GM03348 (cell line): ENCODE measurements at places on chromosomes 11 and 22.

GRCh38 chr22:37109242-37109917, at the start of gene TMPRSS6:
TMPRSS6 (minus strand) TSS chr22:37109713; CDS start chr22:37103417, 6,296 bp downstream.
- DNase-seq: no peak

- no peak for DNase-seq
Observed at GRCh38 chr22:35839841-35840301, 122.2 kb downstream of the APOL5 start.

DNA sequence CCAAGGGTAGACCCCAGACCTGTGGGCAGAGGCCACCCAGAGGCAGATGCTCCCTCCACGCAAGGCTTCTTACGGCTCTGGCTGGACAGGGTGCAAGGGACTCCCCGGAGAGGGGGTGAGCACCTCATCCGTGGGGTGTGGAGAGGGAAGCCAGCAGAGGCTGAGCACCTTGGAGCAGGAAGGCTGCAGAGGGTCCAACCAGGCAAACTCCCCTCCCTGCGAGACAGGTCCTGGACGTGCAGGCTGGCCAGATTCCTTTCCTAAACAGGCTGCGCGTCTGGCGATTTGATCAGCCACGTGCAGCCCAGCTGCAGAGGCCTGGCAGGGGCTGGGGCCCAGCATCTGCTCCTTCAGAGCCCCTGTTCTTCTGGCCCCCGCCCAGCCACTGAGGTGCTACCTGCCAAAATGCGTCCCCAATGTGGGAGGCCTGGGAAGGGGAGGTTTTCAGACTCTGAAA, 49.3 kb downstream of the WNT11 start:
- no peak for DNase-seq

- DNase-seq: no peak
Observed at GRCh38 chr22:39689421-39689820, 118.9 kb downstream of the CACNA1I start.

GRCh38 chr22:17086788-17087497, 2.1 kb downstream of the IL17RA start:
- no peak for DNase-seq

DNA sequence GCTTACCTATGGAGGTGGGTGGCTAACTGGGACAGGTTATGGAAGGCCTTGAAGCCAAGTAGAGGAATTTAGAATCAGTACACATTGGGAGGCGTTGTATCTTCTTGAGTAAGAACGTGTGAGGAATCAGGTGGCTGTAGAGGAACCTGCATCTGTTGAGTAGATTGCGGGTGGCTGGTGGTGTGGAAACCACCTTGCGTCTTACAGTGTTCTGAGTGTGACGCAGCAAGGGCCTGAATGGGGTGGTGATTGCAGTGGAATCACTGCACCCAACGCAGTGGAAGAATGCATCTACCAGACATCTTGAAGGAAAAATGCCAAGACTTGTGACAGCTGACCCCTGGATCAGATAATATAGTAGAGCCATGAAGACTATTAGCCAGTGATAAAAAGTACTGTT, 110.8 kb upstream of the NNMT start:
- no peak for DNase-seq

GRCh38 chr11:71139516-71140205, 112.7 kb downstream of the SHANK2 start:
- DNase-seq: peak; percentile 64

DNA sequence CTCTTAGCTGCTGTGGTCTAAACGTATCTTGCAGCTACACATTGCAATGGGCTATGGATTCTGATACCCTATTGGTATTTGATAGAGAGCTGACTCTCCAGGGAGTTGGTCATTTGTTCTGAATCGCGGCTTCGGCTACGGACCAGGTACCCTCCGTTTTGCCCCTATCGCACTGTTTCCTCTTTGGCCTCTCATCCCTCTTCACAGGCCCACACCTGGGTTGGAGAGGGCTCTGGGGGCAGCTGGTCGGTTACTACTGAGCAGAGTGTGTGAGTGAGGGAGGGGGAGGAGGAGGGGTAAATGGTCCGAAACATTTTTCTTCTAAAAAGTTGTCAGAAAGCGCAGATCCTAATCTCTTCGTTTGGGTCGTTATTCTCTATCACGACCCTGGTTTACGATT, 48.8 kb upstream of the HSD17B12 start:
- DNase-seq: no peak

DNA sequence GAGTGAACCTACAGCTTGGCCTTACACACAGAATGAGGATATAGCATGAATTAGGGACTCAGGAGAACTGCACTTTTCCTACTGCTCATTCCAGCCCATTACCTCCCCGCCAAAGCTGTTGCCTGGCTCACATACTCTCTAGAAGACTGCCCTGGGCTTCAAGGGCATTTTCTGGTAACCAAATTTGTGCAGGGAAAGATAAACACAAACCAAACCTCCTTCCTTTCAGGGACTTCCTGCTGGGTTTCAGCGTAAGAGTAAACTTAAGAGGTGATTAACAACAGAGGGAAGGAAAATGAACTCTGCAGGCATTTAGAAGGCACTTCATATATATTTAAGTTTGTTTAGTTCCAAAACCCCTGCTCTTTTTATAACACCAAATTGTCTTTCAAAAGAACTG, 194.9 kb downstream of the SWAP70 start:
- DNase-seq: no peak

DNA sequence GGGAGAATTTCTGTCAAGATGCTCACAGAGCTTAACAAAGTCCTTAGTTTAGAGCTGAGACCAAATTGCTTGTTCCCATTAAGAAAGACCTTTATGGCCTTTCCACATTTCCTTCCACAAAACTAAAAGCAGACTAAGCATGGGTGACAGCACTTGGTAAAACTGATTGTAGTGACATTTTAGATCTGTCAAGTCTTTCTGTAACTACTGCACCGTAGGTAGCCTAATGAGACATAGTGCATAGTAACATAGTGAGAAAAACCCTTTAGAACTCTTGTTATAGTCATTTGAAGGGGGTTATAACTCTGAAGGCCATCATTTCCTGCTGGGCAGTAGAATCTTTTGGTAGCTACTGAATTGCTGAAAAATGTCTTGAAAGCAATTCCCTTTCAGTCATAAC, 990.9 kb upstream of the CNTN5 start:
- DNase-seq: no peak

GRCh38 chr11:18265949-18266348, at the start of gene SAA1:
SAA1 (plus strand) TSS chr11:18266264; CDS start chr11:18266888, 624 bp downstream.
- DNase-seq: no peak
